ENCODE measurements at places on chromosomes 16 and 17.
A peak's percentile ranks its signal among the peaks of the same experiment; 100 is the strongest.

- peak; percentile 72 for DNase-seq
These were observed 667 bp downstream of the EFCAB13 start for GRCh38 chr17:47324224-47325020.

DNA sequence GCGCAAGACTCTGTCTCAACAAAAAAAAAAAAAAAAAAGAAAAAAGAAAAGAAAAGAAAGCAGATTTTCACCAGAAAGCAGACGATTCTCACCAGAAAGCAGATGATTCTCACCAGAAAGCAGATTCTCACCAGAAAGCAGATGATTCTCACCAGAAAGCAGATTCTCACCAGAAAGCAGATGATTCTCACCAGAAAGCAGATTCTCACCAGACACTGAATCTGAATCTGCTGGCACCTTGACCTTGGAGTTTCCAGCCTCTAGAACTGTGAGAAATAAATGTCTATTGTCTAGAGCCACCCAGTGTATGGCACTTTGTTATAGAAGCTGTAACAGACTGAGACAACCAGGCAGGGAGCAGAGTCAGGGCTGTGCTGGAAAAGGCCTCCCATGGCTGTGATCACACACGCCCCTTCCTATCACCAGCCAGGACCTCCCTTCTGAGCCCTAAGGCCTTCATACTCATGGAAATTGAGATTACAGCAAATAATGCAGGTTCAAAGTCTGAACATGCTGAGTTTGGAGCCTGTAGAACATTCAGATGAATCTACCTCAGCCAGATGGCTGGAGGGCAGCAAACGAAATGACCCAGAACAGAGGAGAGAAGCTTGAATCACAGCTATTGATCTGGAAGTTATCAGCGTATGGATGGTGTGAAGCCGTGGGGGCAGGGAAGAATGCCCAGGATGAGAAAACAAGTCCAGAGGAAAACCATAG, 309.3 kb downstream of the SLC39A11 start:
- no peak for DNase-seq

GRCh38 chr17:9355846-9356245, 219.8 kb downstream of the STX8 start:
- no peak for DNase-seq

GRCh38 chr17:43817826-43818225, 15.1 kb downstream of the MPP3 start:
- DNase-seq: no peak

- DNase-seq: no peak
These were observed 26.2 kb upstream of the NUDT7 start for GRCh38 chr16:77696149-77696548.

GRCh38 chr17:75774991-75775668, 9.5 kb upstream of the UNK start:
- DNase-seq: no peak

- DNase-seq: no peak
These were observed 134.4 kb upstream of the CDH8 start for GRCh38 chr16:62170642-62171041.

DNA sequence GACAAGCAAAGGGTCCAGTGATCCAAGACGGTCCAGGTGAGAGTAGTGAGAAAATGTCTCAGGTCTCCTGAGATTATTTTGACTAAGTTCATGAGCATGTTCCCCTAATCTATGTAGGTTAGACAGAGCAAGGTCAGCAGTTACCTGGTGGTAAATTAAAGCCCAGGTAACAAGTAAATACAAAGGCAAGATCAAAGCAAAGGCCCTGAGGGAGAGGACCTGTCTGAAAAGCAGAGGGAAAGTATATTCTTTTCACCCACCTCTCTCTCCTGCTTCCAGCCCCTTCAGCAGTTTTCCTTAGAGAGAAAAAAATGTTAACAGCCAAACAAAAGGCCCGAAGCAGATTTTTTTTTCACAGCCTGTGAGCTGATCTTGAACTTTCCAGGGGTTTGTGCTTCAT, 302.7 kb downstream of the MAP2K6 start:
- no peak for DNase-seq

DNA sequence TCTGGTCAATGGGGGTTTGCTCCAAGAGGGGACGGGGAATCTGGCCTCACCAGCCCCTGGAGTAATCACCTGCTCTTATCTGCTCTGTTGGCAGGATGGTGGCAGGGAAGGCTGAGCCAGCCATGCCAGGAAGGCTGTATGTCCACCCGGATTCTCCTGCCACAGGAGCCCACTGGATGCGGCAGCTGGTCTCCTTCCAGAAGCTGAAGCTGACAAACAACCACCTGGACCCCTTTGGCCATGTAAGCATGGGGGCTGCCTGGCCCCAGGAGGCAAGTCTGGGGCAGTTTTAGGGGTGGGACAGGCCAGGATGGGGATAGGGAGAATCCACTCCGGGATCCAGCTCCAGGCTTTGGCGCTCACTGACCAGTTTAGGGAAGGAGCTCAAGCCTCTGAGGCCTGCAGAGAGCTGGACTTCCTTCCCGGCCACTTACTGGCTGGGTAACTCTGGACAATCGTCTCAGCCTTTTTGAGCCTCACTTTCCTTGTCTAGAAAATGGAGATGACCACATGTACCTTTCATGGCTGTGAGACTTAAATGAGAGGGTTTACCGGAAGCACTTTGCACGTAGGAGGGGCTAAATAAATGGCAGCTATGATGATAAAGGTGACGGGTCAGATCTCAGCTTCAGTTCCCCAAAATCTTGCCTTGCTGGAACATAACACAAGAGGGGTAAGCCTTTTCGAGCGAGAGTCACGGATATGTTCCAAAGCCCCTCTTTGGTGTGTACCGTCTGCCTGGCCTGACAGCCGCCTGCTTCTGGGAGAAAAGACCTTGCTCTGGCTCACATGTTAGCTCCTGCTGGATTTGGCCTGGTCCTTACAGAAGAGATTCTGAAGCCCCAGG, 15.4 kb downstream of the TBX4 start:
- DNase-seq: no peak

GRCh38 chr16:81483064-81483969, 38.7 kb downstream of the CMIP start:
- no peak for DNase-seq

DNA sequence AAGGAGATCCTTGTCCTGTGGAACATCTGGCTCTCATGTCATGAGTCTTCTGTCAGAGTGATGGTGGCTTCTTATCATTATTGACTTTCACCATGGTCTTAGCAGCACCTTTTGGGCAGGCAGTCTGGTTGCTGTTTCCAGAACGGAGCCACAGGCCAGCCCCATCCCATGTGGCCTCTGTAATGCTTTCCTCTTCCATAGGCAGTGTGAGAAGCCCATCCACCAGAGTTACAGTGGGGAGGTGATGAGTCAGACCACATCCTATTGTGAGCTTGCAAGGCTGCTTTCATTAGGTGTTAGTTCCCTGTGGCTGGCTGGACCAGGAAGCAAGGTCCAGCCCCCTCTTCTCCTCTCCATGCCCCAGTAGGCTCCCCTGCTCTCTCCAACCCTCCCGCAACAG, 30.8 kb upstream of the SPACA3 start:
- no peak for DNase-seq

GRCh38 chr17:17035920-17036523, 6.2 kb upstream of the MPRIP start:
- DNase-seq: no peak

GRCh38 chr17:17768424-17769088, 68.2 kb downstream of the SREBF1 start:
- DNase-seq: no peak

DNA sequence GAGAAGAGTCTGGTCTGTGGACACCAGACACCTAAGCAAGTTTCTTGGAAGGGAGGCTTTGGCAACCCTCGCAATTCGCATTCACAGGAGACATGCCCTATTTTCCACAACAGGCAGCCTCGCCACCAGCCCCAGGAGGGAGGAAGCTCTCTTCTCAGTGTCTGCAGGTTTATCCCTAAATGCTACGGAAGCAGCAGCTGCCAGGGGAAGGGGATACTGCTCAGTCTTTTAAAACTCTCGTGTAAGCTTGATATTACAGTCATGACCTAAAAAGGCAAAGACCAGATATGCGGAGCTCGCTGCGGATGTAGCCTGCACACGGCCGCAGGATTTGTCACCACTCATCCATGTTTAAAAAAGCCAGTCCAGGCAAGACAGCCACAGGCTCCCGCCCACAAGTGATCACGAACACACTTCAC, 159.2 kb upstream of the RPH3AL start:
- no peak for DNase-seq

- DNase-seq: no peak
These were observed 28.1 kb downstream of the OGFOD1 start for GRCh38 chr16:56479469-56479868.

DNA sequence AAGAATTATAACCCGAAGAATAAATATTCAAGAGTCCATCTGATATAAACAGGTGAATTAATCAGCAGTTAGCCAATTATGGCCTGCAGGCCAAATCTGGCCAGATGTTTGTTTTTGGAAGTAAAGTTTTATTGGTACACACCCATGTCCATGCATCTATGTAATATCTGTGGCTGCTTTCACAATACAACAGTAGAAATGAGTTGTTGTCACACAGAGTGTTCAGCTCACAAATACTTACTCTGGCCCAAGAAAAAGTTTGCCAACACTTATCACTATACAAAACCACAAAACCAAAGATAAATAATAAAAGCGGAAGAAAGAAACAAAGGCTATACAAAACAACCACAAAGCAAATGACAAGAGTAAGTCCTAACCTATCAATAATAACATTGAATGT, 109.4 kb downstream of the CDYL2 start:
- no peak for DNase-seq

DNA sequence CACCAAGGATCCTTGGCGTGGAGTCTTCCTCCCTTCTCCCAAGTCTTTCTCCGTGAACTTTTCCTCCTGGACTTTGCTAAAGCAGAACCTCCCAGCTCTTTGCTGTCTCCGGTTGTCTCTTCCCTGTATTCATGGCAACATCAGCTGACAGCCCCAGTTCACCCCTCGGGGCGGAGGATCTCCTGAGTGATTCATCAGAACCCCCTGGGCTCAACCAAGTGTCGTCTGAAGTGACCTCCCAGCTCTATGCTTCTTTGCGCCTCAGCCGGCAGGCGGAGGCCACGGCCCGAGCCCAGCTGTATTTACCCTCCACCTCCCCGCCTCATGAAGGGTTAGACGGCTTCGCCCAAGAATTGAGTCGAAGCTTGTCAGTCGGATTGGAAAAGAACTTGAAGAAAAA, 943 bp downstream of the CNTROB start:
- peak; percentile 37 for DNase-seq

DNA sequence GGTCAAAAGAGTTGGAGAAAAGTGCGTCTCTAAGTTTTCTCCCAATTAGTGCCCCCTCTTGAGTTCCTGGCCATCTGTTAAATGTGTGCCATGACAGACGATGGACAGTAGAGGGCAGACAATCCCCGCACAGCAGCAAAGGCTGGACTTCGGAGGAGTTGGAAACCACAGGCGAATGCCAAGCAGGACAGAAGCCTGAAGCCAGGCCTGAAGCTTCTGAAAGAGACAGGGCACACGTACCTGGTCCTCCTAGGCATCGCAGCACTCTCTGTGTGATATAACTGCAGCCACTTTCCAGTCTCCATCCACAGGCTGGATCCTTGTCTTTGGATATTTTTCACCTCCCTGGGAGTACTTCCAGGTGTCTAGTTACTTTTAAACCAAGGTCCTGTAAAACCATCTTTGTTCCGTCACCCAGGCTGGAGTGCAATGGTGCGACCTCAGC, 14.5 kb downstream of the C17orf100 start:
- DNase-seq: peak; percentile 54

DNA sequence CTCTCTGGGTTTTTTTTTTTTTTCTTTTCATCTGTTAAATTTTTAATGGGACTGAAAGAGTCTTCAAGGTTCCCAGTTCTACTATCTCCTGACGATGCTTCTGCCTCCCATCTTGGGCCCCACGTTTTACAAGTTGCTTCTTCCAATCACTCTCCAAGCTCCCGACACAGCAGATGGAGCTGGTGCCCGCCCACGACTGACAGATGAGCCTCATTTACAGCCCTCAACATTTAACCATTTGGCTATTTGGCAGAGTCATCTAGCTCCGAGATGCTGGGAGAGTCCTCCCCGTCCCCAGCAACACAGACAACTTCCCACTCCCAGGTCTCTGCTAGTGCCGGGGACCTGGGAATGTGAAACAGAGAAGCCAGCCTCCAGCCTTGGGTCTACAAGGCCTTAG, 276.9 kb downstream of the SHISA9 start:
- DNase-seq: no peak

DNA sequence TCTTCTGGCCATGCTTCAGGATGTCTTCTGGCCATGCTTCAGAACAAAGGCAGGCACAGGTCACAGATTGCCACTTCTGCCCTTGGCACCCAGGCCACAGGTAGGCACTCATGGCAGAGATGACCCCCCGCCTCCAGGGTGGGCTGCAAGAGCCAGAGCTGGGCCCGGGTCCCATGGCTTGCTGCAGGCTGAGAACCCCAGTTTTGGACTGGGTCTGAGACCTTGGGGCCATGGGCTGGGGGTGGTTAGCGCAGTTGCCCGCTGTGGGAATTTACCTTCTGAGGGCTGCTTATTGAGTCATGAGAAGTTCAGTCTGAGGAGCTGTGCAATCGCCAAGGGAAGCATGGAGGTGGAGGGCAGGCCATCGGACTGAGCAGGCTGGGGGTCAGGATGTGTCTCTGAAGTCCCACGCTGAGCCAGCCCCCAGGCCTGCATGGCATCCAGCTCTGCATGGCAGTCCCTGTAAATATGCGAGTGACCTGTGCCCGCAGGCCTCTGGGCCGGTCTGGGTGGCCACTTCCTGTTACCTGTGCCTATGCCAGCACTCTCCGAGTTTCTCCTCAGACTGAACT, 1.7 kb downstream of the ANKRD13B start:
- no peak for DNase-seq

- no peak for DNase-seq
These were observed 1067.9 kb upstream of the EEF2KMT start for GRCh38 chr16:6165330-6165979.

- no peak for DNase-seq
These were observed 27.8 kb downstream of the TMEM204 start for GRCh38 chr16:1561266-1561665.

GRCh38 chr17:12909046-12909445, 108.8 kb downstream of the ELAC2 start:
- DNase-seq: no peak

DNA sequence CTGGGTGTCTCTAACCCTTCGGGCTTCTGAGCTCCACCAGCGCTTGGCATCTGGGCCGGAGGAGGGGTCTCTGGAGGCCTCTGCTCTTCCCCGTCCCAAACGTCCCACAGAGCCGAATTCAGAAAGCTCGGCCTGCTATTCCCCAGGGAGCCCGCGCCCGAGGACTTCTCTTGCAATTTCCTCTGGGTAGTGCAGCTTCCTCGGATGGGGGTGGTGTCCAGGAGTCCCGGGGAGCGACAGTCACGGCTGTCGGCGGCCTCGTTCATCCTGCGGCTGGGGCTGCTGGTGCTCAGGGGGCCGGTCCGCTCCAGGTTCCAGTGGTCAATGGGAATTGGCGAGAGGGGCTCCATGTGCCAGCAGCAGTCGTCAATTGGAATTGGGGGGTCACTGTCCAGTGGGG, 11.8 kb upstream of the NLRC3 start:
- no peak for DNase-seq

- DNase-seq: no peak
These were observed 50.0 kb downstream of the RMI2 start for GRCh38 chr16:11395008-11395948.

Measured in DND-41 (cell line).